ENCODE measurements at places on chromosomes 3 and 15.

- DNase-seq = no peak
Measured at GRCh38 chr3:28132941-28133340, 108.5 kb upstream of the CMC1 start.

GRCh38 chr3:195774917-195775316 is 36.8 kb downstream of the MUC4 start:
- DNase-seq = peak; percentile 73

GRCh38 chr3:172102883-172103310 is 63.5 kb downstream of the FNDC3B start:
- DNase-seq = no peak

- DNase-seq = no peak
Measured at GRCh38 chr15:52082197-52083036, 30.2 kb downstream of the BCL2L10 start.

- DNase-seq = peak; percentile 45
Measured at GRCh38 chr15:59154243-59154642, 49.3 kb downstream of the CCNB2 start.

DNA sequence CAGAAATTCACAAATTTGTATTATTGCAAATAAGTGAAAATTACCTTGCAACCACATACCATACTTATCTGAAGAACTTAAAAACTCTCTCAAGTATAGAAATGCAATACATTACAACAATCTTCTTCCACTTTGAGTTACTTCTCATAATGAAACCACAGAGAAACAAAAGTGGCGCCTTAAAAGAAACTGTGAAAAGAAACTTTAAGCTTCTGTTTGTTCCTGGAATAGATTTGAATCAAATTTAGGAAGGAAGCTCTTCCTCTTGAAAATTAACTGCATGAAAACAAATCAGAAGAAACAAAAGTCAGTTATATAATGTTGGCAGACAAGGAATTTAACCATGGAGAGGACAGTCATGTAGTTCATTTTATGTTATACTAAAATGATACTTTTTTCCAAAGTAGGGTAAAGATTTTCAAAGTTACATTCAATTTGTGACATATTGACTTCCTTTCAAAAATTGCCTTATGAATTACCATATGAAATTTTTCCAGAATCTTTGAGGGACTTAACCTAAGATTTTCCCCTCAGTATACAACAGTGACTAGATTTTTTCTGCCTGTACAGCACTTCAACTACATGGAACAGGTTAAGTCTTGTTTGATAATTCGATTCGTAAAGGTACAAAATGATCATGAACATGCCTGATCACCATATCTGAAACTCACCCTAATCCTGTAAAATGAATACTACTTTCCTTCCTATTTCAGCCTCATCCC is 57.6 kb upstream of the TNFSF10 start:
- DNase-seq = no peak

DNA sequence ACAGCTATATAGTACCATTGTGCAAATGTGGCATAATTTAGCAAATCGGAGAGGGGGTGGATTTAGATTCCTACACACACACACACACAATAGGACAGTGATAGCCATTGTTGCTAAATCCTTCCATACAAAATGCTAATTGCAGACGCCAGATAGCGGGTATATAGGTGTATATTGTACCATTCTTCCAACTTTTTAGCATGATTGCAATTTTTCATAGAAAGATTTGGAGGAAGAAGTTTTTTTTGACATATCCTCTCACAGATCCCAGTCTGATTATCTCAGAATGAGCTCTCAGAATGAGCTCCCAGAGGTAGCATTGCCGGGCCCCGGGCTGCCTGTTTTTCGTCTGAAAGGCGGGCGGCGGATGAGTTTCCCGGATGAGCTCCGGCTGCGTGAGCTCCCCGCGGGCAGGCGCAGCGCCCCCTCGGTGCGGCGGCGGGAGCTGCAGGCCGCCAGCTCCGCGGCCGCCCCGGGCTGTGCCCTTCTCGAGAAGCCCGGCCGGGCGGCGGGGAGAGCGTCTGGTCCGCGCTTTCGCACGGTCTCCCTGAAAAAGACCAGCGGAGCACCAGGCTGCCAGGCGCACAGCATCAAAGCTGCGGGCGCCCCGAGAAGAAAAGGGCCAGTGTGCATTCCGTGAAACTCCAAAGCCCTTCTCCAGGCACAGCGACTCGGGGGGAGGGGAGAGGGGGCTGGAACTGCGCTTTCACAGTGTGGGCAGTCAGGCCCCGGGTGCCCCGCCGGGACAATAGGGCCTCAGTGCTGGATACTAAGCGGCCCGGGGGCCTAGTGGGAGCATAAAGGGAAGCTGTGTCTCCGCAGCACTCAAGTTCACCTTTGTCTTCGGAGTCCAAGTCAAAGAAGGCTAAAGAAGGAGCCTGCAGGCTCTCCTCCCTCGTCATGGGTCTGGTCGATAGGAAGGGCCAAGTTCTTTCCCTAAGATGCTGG is 12.0 kb upstream of the SHC4 start:
- DNase-seq = peak; percentile 80

- DNase-seq = no peak
Measured at GRCh38 chr3:58064923-58065638, 56.9 kb downstream of the FLNB start.

GRCh38 chr3:9690451-9691450 is 12.9 kb upstream of the CPNE9 start:
- no peak for DNase-seq

- DNase-seq = no peak
Measured at GRCh38 chr3:120726791-120727190, 15.5 kb downstream of the RABL3 start.

DNA sequence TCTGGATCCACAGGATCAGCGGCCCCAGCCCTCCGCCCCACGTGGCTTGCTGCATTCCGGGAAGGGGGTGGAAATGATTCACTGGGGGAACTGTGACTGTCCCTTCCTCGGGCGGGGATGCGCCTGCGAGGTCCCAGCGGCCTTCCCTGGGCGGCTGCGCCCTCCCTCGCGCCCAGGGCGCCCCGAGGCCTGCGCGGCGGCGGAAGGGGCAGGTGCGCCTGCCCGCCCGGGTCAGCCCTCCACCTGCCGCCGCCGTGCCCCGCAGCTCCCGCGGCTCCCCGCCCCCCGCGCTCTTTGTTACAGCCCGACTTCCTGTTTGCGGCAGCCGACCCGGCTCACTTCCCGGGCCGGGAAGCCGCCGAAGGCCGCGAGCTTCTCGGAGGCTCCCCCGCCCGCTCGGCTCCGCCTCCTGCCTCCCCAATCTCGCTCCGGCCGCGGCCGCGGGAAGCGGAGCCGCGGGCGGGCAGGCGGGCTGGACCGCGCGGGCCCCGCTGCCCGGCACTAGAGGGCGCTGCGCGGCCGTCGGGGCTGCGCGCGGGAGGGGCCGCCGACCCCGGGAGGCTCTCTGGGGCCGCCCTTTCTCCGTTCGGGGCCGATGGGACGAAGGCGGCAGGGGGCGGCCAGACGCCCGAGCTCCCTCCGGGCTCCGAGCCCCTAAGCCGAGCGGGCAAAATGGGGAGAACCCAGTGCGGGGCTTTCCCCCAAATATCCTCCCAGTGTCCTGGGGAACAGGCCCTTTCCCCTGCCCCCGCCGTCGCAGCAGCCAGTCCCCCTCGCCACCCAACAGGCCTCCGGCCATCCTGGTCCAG is 11.5 kb upstream of the CHAC1 start:
- DNase-seq = peak; percentile 76

GRCh38 chr15:98548139-98548971 is 100.0 kb upstream of the IGF1R start:
- DNase-seq = peak; percentile 70

- DNase-seq = no peak
Measured at GRCh38 chr3:48219543-48219942, 3.8 kb upstream of the CAMP start.

GRCh38 chr15:75456710-75457109 is 5.2 kb upstream of the SIN3A start:
- no peak for DNase-seq

DNA sequence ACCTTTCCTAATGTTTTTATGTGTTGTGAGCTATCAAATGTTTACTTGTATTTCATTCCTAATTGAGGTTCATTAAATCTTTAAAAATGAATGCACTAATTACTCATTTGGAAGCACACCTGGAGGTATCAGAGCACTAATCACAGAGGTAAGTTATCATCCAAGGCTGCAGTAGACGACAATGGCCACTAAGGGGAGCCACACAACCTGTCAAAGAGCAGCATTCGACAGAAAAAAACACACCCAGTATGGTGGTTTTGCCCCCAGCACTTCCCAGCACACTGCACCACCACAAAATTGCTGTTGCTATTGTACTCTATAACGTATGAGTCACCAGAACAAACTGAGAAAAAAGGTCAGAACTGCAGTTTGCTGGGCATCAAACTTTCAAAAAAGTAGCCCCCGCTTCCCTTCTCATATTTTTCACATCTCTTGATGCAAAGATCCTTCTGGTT is 205.9 kb upstream of the IGF1R start:
- peak; percentile 59 for DNase-seq

DNA sequence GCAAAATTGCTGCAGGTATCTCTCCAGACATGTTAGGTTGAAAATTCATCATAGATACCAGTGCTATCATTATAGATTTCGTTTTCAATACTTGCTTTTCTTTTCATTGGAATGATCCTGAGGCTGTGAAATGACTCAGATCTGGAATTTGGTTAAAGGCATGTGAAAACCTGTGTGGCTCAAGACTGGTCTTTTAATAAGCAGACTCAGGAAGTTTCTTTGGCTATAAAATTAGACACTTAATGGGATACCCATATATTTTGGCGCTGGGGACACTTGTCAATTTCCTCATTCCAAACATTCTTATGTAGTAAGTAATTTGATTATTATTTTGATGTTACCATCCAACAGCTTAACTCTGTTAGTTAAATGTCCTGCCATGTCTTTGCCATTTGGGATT is 1041.1 kb upstream of the GBE1 start:
- no peak for DNase-seq

- no peak for DNase-seq
Measured at GRCh38 chr15:80630981-80631380, 64.1 kb upstream of the ABHD17C start.

DNA sequence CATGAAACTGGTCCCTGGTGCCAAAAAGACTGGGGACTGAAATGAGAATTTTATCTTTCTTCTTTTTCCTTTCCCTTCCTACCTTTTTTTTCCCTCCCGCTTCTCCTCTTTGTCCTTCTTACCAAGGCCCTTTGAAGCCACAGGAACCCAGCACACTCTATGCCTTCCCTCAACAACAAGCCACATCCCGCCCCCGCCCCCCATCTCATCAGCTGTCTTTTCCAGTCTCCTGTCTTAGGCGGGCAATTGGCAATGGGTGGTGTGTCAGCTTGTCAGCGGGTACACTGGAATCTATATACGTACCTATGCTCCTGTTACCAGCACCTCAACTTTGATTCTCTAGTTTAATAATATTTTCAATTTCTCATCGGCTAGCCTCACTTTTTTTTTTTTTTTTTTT is 56.3 kb upstream of the CHD2 start:
- no peak for DNase-seq

DNA sequence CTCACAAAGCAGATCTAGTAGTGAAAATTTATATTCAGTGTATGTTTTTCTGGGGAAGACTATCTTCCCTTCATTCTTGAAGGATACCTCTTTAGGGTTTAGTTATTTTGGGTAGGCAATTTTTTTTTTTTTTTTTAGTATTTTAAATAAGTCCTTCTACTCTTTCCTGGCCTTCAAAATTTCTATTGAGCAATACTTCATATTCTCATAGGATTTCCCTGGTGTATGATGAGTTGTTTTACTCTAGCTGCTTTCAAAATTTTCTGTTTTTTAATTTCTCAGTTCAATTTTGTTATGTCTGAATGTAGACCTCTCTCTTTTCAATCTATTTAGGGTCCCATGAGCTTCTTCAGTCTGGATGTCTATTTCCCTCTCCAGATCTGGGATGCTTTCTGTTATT is 74.3 kb upstream of the PLSCR4 start:
- DNase-seq = no peak

DNA sequence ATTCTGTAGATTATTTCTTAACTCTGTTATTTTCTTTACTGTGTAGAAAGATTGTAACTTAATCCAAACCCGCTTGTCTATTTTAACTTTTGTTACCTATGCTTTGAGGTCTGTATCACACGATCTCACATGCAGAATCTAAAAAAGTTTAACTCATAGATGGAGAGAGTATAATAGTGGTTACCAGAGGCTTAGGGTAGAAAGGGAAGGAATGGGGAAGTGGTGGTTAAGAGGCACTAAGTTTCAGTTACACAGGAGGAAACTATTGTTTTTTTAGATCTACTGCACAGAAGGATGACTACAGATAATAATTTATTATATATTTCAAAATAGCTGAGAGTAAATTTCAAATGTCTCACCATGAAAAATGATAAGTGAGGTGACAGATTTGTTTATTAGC is 515.2 kb downstream of the RSL24D1 start:
- no peak for DNase-seq

- DNase-seq = peak; percentile 65
Measured at GRCh38 chr15:66765478-66766281, 63.6 kb downstream of the SMAD6 start.

DNA sequence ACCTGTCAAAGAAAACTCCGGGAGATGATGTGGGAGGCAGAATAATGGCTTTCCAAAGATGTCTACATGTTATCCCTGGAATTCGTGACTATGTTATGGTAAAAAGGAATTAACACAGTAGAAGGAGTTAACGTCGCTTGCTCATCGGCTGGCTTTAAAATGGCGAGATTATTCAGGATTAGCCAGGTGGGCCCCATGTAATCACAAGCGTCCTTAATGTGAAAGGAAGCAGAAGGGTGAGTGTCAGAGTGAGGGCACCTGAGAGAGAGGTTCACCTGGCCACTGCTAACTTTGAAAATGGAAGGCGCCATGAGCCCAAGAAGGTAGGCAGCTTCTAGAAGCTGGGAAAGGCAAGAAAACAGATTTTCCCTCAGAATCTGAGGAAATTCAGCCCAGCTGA is 557.2 kb downstream of the EPHB1 start:
- DNase-seq = no peak

DNA sequence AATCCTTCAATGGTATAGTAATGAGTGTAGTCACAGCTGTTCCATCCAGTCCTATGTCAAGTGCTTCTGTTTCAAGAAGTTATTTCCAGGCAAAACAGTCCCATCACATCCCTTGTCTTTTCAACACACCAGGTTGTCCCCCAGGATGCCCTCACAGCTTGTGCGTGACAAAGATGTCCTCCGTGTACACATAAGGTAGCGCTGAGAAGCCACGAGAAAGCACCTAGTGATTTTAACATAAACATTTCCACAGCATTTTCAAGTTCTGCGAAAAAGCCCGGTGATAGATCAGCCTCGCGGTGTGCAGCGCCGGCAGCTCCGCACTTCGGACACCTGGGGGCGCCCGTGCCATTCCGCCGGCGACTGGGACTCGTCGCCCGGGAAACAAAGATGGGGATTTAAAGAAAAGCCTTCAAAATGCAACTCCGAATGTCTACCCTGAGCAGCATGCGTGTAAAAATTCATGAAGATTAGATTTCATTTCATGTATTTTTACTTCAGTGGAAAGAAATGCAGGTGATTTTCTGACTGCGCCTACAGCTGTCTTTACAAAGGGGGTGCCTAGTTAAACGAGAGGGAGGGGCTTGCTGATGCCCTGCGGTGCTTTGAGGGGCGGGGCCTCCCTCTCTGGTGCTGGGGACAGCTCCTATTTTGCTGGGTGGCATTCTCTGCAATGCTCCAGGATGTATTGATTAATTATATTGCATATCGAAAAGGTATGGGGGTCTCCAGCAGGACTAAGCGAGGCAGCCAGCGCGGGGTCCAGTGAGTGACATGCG is 49.9 kb downstream of the KY start:
- DNase-seq = peak; percentile 67
